ENCODE measurements at places on chromosomes 12 and 14.

DNA sequence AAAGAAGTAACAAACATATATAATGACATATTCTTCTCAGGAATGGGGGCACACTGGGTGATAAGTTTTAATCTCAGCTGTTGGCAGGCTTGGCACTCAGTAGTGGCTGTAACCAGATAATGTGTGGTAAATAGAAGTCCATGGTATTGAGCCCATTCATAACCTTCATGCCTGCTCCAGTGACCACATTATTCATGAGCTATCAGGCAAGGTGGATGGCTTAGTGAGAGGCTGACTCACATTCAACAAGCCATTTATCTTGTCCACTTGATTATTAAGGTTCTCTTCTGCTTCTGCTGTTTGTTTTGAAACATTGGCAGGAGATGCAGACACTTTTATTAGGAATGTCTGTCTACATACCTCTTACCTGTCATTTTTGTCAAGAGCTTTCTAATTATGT lies 950.4 kb upstream of the LRFN5 start:
- no peak for DNase-seq

DNA sequence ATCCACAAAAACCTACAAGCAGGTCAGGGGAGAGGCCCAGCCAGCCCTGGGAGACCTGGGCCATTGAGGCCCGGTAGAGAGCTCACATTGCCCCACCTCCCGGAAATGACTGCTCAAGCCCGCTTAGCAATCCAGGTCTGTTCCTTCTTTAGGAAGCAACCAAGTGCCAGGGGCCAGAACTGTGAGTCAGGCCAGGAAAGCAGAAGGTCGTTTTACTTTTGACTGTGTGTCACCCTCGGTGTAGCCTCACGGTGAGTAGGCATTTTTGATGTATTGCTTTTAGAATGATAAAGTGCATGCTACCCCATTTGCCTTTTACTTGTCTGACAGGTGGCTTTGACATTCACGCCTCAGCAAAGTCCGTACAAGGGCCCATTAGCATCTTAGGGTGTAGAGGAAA lies 25.4 kb upstream of the PWP1 start:
- DNase-seq, result no peak

DNA sequence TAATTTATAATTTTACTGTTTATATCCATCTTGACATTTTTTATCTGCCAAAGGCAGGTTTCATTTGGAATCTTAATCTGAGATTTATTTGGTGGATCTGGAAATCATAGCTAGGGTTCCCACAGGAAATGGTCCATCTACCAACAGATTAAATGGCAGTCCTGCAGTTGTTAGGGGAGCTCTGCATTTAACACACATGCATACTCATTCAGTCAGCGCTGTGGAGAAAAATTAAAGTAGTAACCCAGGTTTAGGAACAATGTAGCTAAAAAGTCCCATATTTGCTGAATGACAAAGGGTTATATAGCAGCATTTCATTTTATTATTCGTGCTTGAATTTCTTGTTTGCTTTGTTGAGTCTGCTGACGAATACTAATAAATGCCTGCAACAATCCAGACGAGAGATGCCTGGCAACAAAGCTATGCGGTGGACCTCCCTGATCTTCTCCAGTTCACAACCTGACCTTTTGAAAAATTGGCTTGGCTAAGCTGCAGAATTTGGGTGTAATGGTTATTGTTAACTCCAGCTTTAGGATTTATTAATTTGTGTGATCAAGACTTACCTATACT lies 59.8 kb downstream of the MIPOL1 start:
- no peak for DNase-seq

GRCh38 chr14:24597403-24597802 lies 12.1 kb downstream of the GZMH start:
- DNase-seq, result no peak

DNA sequence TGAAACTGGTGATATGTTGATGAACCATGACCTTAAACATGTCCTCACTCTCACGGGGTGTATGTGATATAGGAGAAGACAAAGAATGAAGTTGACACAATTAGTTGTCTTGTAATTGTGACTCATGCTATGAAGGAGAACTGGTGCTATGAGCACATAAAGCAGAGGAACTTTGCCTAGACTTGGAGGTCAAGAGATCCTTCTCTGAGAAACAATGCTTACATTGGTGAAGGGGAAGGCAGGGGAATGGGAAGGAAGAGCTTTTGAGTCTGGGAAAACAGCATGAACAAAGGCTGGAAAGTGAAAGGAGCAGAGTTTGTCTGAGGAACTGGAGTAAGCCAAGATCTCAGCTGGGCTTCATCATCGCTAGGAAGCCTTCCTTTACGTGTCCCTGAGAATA lies 83.2 kb downstream of the MYRFL start:
- no peak for DNase-seq

DNA sequence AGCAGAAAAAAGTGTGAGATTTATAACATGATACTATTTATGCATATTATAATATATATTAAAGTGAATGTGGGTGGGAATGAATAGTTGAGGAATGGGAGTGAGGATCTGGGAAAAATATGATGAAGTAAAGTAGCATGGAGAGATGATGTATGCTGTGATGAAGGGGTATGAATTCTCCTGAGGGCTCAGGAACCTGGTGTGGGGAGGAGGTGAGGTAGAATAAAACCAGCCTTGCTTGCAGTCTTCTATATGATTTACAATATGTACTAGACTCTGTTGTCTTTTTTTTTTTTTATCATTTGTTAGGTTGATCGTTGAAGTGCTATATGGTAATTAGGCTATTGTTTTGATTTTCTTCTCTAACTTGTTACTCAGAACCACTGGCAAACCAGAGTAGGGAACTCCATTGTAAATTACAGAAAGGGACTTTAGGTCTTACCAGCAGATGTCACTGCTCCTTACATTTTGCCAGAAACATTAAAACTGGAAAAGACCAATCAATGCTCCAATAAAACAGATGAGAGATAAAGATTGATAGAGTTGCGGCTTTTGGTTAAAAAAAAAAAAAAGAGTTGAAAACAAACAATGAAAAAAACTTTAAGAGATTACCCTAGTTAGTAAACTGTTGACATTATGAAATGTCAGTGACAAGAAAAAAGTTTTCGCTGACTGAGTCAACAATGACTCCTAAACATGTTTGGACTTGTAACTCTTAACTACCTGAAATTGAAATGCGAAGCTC lies 39.9 kb downstream of the ATL1 start:
- no peak for DNase-seq

GRCh38 chr12:123401753-123402683 lies 18.1 kb downstream of the KMT5A start:
- DNase-seq, result no peak
